Stimulated activated CD8-positive, alpha-beta memory T cell treated with anti-CD3 and anti-CD28 coated beads, Interleukin-7, amount 100 ng/mL, for 48 hours (primary cell): ENCODE measurements at places on chromosomes 7 and 10.

DNA sequence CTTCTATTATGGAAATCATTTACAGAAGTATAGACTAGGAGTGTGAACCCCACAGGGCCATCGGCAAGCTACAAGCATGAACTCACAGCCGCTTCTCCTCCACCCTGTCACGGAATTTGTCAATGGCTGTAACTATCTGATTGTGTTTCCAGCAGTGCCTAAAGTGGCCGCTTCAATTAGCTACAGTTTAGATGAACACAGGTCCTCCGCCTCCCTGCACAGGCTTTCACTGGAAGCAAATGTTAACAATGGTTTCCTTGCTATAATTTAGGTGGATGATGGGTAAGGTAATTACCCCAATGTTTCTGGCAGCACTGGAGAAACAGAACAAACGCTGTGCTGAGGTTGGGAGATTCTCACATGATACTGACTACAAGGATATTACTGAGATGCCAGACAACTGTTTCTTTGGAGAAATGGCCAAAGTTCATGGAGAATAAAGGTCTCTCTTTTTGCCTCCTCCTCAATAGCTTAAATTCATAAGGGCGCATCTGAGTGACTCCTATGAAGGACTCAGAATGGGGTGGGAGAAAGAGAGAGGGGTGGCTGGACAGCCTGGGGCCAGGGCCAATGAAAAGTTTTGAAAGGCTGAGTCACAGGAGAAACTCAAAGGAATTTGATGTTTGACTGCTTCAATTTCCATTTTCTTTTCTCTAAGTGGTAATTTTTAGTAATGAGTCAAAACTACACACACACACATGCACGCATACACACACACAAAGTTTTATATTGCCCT is 78.9 kb downstream of the SVIL start:
- DNase-seq: no peak

DNA sequence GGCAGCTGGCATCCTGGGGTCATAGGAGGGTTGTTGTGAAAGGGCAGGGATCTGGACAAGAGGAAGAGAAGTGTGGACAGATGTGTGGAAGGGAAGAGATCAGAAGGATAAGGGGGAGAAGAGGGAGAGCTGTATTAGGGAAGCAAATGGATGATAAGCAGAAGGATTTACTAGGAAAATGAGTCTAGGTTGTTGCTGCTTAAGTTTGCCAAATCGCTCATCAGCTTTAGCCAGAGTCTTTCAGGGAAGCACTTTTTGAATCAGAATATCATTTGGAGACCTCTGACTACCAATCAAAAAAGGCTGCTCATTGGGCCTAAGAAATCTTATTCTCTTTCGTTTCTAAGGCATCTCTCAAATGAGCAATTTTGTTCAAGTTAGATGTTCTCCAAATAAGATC is 2.6 kb upstream of the CSGALNACT2 start:
- no peak for DNase-seq

- DNase-seq: no peak
Observed at GRCh38 chr7:39911167-39911566, 38.9 kb upstream of the CDK13 start.

GRCh38 chr7:47285860-47286491 is 295.9 kb downstream of the TNS3 start:
- no peak for DNase-seq

- no peak for DNase-seq
Observed at GRCh38 chr7:54841772-54842697, 83.0 kb upstream of the SEC61G start.

- no peak for DNase-seq
Observed at GRCh38 chr7:118324790-118325449, 100.4 kb downstream of the ANKRD7 start.

GRCh38 chr7:35253460-35253709 is 515 bp downstream of the TBX20 start:
- DNase-seq: no peak

- DNase-seq: no peak
Observed at GRCh38 chr7:46603780-46604179, 682.7 kb upstream of the IGFBP3 start.

DNA sequence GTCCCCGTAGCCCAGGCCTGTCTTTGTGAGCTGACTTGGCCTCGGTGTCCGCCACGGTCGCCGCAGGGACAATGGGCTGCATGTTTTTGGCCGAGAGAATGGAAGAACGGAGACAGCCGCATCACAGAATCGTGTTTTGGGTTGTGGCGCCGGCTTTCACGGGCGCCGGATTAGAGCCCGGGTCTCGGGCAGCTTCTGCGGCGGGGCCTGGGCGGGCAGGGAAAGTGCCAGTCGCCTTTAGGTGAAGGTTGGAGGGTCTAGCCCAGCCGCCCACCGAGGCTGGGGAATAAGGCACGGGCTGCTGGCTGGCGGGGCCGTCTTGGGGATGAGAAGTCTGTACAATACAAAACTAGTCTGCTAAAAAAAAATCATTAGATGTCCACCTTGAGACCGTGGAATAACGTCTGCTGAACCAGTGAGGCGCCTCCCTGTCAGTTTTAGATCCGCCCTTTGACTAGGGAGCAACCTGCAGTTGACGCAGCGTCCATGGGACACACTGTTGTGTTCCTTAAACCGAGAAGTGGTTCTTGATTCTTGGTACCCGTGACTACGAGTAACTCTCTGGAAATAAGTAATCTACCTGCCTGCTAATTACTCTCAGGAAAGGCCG is 577 bp downstream of the DNAJB9 start:
- DNase-seq: peak; percentile 24

DNA sequence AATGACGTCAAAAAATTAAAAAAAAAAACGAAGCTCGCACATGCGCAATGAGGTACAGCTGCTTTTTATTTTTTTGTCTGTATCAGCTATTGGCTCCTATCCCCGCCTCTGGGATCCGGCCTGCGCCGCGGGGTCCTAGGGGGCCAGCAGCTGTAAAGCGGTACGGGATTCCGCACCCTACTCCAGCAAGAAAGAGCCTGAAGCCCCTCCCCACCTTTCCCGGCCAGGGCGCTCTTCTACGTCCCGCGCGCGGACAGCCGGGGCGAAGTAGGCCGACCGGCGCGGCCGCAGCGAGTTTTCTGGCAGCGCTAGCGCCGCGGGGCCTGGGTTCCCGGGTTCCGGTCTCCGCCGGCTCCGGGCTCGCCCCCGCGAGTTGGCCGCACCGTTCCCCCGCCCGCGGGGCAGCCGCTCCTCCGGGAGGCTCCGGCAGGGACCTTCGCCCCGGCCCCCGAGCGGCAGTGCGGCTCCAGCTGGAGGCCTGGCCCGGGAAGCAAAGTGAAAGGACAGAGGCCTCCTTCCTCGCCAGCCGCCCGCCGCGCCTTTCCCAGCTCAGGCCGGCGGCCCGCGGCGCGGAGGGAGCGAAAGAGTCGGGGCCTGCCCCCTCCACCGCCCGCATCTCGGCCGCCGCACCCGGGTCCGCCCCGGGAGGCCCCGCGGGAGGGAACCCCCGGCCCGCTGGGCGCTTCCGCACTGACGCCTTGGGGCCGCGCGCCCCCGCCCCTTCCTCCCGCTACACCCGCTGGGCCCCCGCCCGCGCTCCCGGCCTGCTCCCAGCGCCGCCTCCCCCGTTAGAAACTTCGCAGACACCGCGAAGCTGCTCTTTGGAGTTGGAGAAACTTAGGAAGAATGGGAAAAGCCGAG is 4.7 kb upstream of the SPAG6 start:
- DNase-seq: no peak

DNA sequence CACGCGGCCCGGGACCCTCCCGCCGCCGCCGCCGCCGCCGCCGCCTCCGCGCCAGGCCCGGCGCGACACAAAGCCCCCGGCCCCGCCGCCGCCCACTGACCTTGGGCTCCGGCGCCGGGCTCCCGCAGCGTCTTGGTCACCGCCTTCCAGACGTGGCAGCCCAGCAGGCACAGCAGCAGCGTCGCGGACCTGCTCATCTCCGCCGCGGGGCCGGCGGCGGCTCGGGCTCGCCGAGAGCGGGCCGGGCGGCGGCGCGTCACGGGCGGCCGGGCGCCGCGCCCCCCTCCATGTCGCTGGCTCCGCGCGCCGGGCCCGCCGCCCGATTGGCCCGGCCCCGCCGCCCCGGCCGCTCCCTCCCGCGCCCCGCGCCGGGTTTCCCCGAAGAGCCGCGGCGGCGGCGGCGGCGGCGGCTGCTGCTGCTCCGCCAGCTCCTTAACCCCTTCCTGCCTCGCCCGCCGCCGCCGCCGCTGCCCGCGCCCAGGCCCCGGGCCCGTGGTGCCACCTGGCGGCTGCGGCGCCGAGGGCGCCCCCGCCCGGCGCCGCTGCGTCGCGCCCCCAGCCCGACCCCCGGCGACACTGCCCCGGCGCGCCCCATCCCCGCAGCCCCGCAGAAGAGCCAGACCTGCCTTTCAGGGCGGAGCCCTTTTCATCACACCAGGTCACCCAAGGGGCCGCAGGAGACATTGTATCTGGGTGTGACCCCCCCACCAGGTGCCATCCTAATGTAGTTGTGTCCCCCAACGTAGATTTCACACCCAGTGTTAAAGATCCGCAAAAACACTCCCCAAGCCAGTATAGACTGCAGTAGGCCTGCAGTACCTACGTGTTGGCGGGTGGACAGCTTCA is at the start of gene FAM171A1:
TSS of gene FAM171A1 (minus strand) at position 434 of the 846 bp plus-strand sequence. CDS start at position 197, 237 bp downstream.
- DNase-seq: peak; percentile 34

- DNase-seq: no peak
Observed at GRCh38 chr7:28067171-28067570, 113.4 kb downstream of the JAZF1 start.

DNA sequence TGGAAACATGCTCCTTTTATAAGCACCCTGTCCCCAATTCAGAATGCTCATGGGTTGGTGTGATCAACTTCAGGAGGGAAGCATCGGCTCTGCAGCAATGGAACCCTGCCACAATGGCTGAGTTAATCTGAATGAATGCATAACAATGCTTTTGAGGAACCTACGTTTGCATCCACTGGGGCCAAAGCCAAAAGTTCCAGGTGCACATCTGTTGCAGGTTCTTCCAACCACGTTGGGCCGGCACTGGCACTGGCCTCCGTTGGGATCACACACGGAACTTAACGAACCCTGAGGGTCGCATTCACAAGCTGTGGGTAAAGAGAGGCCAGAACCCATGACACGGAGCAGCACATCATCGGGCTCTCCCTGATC is 43.4 kb downstream of the LAMB1 start:
- no peak for DNase-seq

DNA sequence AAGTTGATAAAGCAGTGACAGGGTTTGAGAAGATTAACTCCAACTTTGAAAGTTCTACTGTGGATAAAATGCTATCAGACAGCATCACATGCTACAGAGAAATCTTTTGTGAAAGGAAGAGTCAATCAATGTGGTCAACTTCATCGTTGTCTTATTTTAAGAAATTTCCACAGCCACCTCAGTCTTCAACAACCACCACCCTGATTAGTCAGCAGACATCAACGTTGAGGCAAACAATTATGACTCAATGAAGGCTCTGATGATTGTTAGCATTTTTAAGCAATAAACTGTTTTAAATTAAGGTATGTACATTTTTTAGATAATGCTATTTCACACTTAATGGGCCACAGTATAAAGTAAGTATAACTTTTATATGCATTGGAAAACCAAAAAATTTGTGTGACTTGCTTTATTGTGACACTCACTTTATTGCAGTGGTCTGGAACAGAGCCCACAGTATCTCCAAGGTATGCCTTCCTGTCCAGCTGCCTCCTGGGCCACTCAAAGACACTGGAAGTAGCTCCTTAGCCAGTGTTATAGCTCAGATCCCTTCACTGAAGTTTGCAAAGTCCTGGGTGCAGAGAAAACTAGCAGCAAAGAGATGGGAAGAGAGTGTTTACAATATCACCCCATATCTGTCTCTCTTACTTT is 293.1 kb downstream of the ARHGAP12 start:
- DNase-seq: no peak

DNA sequence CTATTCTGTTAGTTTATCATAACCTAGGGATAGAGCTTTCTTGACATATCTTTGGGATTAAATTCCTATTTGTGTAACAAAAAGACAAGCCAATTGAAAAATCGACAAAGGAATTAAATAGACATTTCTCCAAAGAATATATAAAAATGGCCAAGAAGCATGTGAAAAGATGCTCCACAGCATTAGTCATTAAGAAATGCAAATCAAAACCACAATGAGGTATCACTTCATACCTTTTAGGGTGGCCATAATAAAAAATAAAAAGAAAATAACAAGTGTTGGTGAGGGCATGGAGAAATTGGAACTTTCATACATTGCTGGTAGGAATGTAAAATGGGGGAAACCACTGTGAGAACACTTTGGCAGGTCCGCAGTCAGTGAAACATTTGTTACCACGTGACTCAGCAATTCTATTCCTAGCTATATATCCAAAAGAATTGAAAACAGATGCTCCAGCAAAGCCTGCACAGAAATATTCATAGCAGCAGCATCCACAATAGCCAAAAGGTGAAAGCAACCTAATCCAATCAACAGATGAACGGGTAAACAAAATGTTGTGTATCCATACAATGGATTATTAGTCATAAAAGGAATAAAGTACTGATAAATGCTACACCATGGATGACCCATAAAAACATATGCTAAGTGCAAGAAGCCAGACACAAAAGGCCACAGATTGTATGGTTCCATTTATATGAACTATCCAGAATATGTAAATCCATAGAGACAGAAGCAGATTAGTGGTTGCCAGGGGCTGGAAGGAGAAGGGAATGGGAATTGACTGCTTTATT is 20.5 kb downstream of the SPAG6 start:
- DNase-seq: no peak

- no peak for DNase-seq
Observed at GRCh38 chr10:6346631-6347030, 143.9 kb downstream of the PFKFB3 start.

- no peak for DNase-seq
Observed at GRCh38 chr10:71293446-71294084, 25.5 kb upstream of the SLC29A3 start.

DNA sequence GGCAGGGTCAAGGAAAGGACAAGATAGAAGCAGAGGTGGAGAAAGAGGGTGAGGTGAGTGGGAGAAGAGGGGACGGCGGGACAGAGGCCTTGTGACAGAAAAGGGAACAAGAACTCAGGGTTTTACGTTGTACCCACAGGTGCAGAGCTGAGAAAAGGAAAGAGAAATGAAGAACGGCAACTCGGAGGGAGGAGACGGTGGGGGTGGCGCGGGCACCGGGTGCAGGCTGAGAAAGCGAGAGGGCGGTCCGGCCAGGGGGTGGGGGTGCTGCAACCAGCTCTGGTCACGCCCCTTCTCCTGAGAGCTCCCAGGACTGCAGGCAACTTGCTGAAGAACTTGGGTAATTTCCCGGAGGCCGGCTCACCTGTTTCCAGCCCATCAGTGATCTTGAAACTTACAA is 65.3 kb downstream of the CARD11 start:
- DNase-seq: peak; percentile 93

DNA sequence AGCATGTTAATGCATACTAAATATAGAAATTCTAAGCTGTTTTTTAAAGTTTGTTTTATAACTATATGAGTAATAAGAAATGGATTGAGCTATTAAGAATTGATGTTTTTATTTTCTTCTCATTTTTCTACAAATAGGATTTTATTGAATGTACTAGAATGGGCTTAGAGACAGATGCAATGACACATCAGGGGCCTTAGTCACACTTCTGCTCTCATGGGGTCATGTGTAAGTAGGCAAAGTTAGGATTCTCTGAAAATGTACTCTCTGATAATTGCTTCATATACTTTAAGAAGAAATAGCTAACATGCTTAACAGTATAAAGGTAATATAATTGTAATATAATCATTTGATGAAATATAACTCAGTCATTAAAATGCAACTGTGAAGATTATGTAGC is 154.6 kb downstream of the ZNF438 start:
- no peak for DNase-seq
